Ovary (tissue), 10 donors: ENCODE measurements at places on chromosomes 3 and 15. TPM values are rescaled to one million over a fixed set of nuclear protein-coding genes. Genes with fewer than 3 reads are reported as not detected.
A peak's percentile ranks its signal among the peaks of the same experiment; 100 is the strongest.

GOLGA6L7 gene
- total RNA-seq: not detected

- H3K4me1 ChIP-seq: no peaks in the 10 kb centered on the region
- no peaks in the 10 kb centered on the region for H3K27me3 ChIP-seq
- H3K27ac ChIP-seq: no peak overlapping the region
- H3K36me3 ChIP-seq: no peaks in the 10 kb centered on the region
- H3K4me3 ChIP-seq: no peak overlapping the region
These were observed 20.0 kb downstream of the MRPL46 start for GRCh38 chr15:88447206-88447605.

GRCh38 chr3:189353988-189354889 lies 182.5 kb downstream of the TPRG1 start:
- H3K36me3 ChIP-seq: no peaks in the 10 kb centered on the region
- no peak overlapping the region for H3K27ac ChIP-seq
- DNase-seq: no peak
- no peaks in the 10 kb centered on the region for H3K27me3 ChIP-seq

- no peak overlapping the region for H3K4me3 ChIP-seq
- no peaks in the 10 kb centered on the region for H3K36me3 ChIP-seq
- no peaks in the 10 kb centered on the region for H3K27me3 ChIP-seq
- H3K27ac ChIP-seq: peak overlapping the region; percentile 50
- peaks cover 15% of the 10 kb centered on the region for H3K4me1 ChIP-seq
- DNase-seq: no peak
These were observed 43.0 kb upstream of the TLE3 start for GRCh38 chr15:70140543-70141375.

STRA6 gene
- total RNA-seq: 0.87 TPM

DNA sequence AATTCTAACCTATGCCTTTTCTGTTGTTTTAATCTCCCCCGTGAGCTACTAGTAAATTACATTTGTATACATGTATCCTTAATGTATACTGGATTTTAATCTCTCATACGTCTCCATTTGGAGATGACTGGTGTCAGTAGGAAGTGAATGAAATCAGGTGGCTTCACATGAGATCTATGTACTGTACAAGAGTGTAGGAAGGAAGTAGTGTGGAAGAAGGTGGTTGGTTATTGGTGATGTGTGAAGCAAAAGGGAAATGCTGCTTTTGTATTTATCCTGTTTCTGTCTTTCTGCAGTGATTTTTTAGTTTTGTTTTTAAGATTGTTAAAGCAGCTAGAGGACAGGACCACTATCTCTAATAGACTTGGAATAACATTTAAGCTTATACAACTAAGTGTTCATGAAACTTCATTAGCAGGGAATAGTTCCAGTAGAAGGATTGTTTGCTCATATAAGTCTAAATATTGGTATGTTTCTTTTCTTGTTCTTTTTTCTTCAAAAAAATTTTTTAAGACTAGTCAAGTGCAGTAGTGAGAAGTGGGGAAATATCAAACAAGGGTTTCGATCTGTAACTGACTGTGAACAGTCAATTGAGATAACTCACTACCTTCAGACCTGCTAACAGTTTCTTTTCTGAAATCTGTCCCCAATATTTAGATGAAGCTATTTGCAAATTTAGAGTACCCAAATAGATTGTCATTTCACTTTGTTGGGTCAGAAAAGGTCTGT lies 15.3 kb downstream of the SNX1 start:
- H3K4me1 ChIP-seq: peaks cover 11% of the 10 kb centered on the region
- no peak overlapping the region for H3K4me3 ChIP-seq
- DNase-seq: no peak
- no peaks in the 10 kb centered on the region for H3K27me3 ChIP-seq

DNA sequence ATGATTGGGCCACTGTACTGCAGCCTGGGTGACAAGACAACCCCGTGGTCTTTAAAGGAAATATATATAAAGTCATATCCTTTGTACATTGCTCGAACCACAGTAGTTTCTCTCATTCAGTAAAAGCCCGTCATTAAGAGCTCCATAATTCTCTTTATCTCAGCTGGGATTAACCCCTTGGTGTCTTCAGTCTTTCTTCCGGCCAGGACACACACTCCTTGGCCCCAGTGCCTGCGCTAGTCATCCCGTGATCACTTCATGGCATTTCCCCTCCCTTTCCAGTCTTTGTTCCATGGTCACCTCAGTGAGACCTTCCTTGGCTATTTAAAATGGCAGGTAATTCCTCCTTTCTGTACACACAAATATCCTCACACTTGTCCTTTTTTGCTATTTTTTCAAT lies 3.3 kb downstream of the RPL35A start:
- no peak overlapping the region for H3K27ac ChIP-seq
- H3K27me3 ChIP-seq: no peaks in the 10 kb centered on the region
- no peak for DNase-seq
- H3K4me3 ChIP-seq: no peak overlapping the region
- no peaks in the 10 kb centered on the region for H3K36me3 ChIP-seq

GRCh38 chr15:89283201-89283600 lies 39.4 kb downstream of the FANCI start:
- H3K4me1 ChIP-seq: no peaks in the 10 kb centered on the region
- no peaks in the 10 kb centered on the region for H3K36me3 ChIP-seq
- no peak for DNase-seq
